GM10248 (cell line): ENCODE measurements at places on chromosomes 4 and X.

DNA sequence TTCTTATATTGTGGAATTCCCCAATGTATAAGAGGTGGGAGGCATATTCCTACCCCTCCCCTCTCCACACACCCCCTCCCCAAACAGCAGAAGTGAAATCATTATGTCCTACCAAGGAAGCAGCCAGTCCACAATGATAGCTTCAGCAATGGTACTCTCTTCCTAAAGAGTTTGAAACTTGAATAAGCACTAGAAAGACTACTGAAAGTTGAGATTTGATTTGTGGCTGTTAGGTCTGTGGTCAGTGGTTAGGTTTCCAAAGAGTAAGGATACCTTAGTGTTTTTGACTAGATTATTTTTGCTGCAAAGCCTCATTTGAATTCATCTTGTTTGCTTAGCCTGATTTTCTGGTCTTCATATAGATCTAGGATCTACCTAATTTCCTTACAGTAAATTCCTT lies 242.2 kb downstream of the DKK2 start:
- DNase-seq = no peak

DNA sequence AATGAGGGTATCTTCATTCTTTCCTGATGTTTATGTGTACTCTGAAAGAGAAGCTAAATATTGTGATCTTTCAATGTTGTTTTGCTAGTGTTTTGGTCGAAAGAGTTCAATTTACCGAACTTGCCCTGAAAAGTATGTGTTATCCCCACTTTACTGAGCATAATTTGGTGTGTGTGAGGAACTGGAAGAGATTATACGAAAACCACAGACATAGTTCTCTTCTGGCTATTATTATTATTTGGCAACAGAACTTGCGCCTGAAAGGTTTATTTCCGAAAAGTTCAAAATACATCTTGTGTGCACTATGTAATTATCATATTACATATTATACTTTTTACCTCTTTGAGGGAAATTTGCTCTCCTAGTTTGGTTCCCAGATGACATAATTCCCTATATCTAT lies 232.5 kb upstream of the INTU start:
- DNase-seq = no peak

GRCh38 chr4:13403833-13404232 lies 80.3 kb downstream of the RAB28 start:
- DNase-seq = no peak

DNA sequence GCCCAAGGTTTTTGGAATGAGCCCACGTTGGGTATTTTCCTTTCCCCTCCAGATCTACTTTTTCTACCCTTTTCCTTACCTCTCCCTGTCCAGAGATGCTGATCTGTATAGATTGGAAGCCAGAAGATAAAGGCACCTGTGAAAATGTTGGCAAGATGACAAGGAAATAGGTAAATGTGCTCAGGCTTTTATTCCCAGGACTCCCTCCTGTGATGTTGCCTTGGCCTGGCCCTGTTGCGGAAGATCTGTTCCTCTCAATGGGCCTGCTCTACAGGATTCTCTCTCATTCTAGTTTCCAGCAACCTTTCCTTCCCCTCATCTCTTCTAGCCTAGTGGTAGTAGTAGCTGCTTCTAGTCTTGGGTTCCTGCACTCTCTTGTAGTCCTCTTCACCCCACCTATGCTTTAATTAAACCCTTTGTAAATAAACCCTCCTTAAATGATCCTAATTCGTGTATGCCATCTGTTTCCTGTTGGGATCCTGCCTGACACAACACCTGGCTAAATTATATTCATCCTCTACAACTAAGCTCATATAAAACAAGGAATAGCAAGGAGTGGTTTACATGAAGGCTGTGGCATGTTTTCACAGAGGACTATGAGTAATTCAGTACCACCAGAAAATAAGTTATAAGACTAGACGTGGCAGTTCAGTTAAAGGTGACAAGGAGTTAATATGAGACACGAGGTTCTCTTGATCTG lies 95.7 kb upstream of the MAOA start:
- no peak for DNase-seq

GRCh38 chrX:30997411-30997810 lies 74.4 kb downstream of the FTHL17 start:
- no peak for DNase-seq

DNA sequence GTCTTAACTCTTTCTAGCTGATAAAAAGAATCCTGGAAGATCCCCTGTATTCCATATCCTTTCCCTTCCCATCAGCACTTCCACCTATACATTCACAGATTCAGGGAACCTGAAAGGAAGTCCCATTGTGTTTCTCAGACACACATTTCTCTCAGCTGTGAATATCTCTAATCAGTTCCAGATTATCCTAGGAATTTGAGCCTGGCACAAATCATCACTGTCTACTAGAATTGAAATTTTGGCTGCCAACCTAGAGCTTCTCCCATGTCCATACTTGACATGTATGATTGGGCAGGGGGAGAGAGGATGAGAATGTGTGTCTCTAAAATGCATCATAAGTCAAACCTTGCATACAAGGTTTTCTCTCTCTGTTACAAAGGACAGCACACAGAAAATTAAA lies 53.1 kb downstream of the NDST3 start:
- DNase-seq = no peak

DNA sequence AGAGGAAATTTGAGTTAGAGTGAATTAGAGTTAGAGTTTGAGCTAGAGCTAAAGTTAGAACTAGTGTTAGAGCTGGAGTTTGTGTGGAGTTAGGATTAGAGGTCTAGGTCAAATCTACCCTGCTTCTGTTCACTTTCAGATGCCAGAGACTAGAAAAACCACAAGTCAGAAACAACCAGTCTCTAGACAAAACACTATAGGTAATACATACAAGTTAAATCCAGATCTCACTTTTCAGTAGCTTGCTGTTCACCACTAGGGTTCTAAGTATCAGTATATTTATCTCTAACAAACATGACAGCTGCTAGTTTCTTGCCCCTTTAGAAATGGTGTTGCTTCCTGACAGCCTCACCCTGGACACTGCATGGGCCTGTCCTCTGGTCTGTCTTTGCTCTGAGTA lies 300.7 kb downstream of the ARAP2 start:
- no peak for DNase-seq

- DNase-seq = no peak
These were observed 16.8 kb upstream of the ARSH start for GRCh38 chrX:2989565-2989964.

- no peak for DNase-seq
These were observed 41.5 kb downstream of the ASMT start for GRCh38 chrX:1656379-1656778.

- peak; percentile 93 for DNase-seq
These were observed at the start of gene HAUS7 for GRCh38 chrX:153470411-153471363. HAUS7 (minus strand) TSS chrX:153470576; CDS start chrX:153470557, 19 bp downstream.

DNA sequence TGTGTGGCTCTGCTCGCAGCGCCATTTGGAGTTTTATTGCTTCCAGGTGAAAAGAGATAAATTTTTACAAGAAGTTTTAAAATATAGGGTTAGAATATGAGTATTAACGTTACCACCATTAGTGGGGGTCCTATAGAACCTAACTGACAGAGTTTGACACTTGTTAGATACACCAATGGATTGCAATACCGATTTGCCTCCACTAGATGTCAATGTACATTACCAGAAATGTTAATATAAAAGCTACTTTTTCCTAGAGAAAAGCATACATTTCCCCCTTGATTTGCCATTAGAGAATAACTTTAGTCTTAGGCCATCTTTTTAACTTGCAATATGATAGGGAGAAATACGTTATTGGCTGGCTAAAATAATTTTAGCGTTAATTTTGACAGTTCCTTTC lies 108.4 kb downstream of the LINC00632 start:
- DNase-seq = peak; percentile 14

DNA sequence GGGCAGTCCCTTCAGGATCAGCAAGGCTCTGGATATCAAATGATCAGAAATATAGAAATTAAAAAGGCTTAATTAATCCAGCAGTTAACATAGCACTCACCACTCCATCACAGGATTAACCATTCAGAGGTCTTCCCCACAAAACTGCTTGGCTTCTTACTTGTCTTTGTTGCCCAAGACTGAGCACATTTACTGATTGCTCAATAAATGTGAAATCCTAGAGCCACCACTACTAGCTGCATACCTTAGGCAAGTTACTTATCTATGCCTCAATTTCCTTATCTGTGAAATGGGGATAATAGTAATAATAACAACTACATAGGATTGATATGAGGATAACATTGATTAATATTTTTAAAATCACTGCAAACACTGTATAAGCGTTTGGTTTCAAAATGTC lies 124.2 kb downstream of the ARHGAP6 start:
- DNase-seq = no peak

- no peak for DNase-seq
These were observed 710 bp downstream of the PRKG2 start for GRCh38 chr4:81214144-81214880.

GRCh38 chr4:20253735-20254409 lies 2.2 kb downstream of the SLIT2 start:
- DNase-seq = peak; percentile 24

DNA sequence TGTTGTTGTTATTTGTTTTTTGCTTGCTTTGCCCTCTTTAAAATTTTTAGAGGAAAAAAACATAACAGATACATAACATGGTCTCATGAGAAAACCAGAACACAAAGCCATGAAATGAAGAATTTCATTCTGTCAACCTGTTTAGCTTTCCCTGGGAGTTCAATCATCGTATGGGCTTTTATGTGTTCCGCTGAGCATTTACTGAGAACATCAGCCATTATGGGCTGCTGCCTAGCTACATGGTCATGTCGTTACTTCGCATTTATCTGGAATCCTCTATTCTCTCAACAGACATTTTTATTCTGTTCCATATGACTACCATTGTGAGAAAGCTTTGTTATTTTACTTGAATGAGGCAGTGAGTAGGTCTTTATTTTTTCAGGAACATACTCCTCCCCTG lies 51.4 kb downstream of the NDST3 start:
- DNase-seq = no peak
